Stimulated activated CD4-positive, alpha-beta T cell treated with anti-CD3 and anti-CD28 coated beads, Interleukin-4, amount 100 ng/mL, for 4 hours (primary cell): ENCODE measurements at places on chromosomes 4 and X.

GRCh38 chrX:15679246-15679645 lies 14.6 kb upstream of the CLTRN start:
- no peak for DNase-seq

GRCh38 chr4:172270397-172270796 lies 457.2 kb downstream of the GALNTL6 start:
- DNase-seq = no peak

- DNase-seq = no peak
Observed at GRCh38 chr4:76957004-76957738, 7.6 kb downstream of the SEPTIN11 start.

DNA sequence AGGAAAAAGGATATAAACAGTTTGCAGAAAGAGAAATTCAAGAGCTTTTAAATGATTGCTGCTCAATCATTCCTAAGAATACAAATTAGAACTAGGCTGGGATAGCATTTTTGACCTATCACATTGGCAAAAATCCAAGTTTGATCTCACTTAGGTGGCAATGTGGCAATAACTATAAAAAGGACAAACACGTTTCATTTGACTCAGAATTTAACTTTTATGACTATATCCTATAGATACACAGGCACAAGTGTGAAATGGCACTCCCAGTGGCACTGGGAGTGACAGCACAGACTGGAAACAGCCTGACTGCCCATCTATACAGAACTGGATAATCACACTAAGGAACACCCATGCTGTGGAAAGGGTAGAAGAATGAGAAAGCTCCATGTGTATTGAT lies 11.1 kb downstream of the CENPU start:
- no peak for DNase-seq

DNA sequence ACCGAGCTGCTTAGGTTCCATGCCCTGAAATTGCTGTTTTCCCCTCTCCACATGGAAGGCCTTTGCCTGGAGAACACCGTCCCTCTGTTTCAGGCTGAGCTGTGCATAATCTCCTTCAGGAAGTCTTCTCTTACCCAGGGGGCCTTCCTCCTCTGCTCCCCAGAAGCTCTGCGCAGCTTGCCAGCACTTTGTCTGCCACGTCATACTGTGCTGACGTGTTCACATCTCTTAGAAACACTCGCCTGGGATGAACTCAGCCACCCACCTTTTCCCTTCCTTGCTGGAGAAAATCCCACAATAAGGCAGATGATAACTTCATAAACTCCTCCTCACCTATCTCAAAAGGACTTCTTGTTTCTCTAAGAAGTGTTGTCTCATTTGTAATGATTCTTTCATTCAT lies 110.7 kb downstream of the ARHGAP10 start:
- DNase-seq = no peak

GRCh38 chr4:3073158-3074077 lies 920 bp downstream of the HTT-AS start:
- no peak for DNase-seq

DNA sequence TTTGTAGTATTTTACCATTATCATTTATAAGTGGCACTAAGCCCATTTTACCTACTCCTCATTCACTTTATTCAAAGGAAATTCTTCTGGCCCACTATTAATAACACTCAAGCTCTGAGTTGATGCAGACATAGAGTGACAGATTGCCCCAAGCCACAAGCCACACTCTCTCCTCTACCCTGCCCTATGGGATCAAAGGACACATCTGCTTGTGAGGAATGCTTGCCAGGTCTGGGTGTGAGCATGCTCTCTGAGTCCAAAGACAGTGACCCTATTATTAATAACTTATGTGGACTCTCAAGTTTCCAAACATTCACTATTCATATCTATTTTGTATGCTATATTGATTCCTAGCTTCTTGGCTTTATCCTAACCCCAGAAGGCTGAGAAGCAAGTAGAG lies 18.5 kb downstream of the ETNPPL start:
- DNase-seq = no peak

DNA sequence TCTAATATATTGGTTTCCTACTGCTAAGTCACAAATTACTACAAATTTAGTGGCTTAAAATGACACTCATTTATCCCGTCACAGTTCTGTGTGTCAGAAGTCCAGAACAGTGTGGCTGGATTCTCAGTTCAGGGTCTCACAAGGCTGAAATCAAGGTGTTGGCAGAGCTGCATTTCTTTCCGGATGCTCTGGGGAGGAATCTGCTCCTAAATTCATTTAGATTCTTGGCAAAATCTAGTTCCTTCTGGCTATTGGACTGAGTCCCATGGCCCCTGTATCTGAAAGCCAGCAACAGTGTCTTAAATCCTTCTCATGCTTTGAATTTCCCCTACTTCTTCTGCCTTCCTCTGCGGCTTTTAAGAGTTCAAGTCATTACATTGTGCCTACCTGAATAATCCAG lies 103.1 kb upstream of the BMP3 start:
- no peak for DNase-seq

DNA sequence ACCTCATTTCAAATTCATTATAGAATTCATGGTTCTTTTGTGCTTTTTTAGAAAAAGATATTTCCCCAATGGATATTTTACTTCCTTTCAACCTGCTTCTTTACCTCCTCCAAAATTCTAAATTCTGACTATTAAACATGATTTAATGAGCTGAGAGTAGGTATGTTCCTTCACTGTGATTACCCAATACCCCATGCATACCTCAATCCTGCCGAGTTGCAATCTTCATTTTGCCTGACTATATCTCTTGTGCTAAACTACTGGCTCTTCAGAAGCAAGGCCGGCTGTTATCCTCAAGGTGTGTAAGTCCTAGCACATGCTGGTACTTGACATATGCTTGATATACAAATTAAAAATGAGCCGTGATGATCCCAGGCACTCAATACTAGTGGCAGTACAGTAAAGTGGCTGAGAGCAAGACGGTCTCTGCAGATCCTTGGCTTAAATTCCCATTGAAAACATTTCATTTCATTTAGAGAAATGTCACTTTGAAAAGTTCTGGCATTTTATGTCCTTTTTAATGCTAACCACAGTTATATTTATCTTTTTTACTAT lies 320.4 kb downstream of the KCNIP4 start:
- DNase-seq = no peak

- no peak for DNase-seq
Observed at GRCh38 chr4:102411408-102411807, 66.1 kb upstream of the SLC39A8 start.

DNA sequence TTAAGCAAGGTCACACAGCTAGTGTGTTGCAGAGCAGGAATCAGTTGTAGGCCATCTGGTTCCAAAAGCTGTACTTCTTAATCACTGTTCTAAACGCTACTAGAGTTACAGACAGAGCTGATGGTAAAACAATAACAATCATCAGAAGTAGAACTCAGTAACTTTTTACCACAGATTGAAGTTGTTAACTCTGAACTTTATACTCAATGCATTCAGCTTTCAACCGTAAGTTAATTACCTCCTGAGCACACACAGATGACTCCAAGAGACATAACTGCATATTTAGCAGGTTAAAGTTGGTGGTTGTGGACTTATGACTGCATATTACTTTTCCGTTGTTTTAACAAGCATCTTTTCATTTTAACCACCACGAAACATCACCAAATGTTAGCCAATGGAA lies 127.3 kb downstream of the PRSS12 start:
- DNase-seq = no peak

GRCh38 chr4:186946682-186947294 lies 223.1 kb upstream of the FAT1 start:
- DNase-seq = no peak

- no peak for DNase-seq
Observed at GRCh38 chr4:104629601-104630000, 134.9 kb upstream of the CXXC4 start.

DNA sequence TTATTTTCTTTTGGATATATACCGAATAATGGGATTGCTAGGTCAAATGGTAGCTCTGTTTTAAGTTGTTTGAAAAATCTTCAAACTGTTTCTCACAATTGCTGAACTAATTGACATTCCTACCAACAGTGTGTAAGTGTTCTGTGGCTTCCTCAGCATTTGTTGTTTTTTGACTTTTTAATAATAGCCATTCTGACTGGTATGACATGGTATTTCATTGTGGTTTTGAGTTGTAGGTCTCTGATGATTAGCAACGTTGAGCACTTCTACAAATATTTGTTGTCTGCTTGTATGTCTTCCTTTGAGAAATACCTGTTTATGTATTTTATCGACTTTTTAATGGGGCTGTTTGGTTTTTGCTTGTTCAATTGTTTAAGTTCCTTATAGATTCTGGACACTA lies 680.1 kb upstream of the GRIA3 start:
- DNase-seq = no peak

DNA sequence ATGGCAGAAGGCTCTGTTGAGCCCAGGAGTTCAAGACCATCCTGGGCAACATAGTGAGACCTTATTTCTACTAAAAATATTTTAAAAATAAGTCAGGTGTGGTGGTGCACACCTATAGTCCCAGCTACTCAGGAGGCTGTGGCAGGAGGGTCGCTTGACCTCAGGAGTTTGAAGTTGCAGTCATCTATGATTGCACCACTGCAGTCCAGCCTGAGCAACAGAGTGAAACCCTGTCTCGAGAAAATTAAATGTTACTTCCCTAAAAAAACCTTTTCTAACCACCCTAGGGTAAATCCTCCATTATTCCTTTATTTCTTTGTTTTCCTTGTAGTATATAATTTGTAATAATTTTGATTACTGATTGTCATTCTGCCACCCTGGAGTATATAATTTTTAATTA lies 7.9 kb downstream of the FAM200B start:
- DNase-seq = no peak

GRCh38 chrX:140766024-140766611 lies 56.6 kb downstream of the LINC00632 start:
- peak; percentile 5 for DNase-seq

GRCh38 chr4:152424977-152425376 lies 110.9 kb downstream of the FBXW7 start:
- no peak for DNase-seq

DNA sequence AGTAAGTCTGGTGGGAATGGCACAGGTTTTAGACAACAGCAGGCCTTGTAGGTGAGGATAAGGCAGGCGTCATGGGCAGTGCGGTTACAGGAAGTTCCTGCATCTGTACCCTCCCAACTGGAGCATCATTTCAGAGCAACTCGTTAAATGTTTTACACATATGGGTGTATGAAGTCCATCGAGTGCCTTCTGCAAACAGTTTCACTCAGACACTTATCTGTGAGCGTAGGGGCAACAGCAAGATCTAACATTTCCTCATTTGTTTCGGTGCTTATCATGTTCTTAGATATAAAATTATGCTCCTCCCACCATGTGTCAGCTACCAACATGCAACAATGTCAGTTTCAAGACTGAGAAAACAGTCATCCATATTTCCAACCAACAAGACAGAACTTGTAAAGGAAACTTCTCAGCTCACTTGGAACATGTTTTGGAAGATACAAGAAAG lies 69.9 kb downstream of the ELOVL6 start:
- no peak for DNase-seq

DNA sequence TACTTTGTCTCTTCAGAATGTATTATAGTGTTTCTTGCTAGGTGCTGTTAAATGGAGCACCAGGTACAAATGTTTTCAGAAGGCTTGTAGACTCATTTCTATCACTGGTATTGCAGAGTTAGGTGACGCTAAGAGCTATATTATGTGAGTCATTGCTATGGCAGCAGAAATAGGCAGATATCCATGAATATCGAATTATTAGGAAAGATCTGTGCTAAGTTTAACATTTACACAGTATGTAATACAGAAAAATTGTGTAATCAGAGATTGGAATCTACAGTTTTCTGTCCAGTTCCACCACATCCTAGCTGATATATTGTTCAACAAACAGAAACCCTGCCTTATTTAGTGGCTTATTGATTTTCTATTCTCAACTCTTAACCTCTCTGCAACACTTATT lies 1025.5 kb downstream of the STIM2 start:
- DNase-seq = no peak

GRCh38 chrX:3962511-3963311 lies 249.3 kb upstream of the PRKX start:
- DNase-seq = no peak

DNA sequence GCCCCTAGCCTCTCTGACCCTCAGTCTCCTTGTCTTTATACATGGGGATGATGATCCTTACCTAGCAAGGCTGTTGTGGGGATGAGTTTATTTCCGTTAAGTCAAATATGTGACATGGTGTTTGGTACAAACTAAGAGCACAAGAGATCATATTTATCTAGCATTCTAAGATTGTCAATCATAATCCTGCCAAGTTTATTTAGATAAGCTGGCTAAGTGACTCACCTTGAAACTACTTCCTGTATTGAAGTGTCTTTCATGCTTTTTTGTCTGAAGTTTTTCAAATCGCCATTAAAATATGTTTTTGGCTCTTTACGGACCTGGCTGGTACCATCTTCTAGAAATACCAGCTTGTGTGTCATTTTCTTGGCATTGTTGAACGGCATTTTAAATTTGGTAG lies 30.7 kb downstream of the MAP7D3 start:
- no peak for DNase-seq
